ENCODE measurements at places on chromosomes 6 and 20.

GRCh38 chr6:45185403-45186251 is 142.5 kb upstream of the RUNX2 start:
- no peak for DNase-seq

DNA sequence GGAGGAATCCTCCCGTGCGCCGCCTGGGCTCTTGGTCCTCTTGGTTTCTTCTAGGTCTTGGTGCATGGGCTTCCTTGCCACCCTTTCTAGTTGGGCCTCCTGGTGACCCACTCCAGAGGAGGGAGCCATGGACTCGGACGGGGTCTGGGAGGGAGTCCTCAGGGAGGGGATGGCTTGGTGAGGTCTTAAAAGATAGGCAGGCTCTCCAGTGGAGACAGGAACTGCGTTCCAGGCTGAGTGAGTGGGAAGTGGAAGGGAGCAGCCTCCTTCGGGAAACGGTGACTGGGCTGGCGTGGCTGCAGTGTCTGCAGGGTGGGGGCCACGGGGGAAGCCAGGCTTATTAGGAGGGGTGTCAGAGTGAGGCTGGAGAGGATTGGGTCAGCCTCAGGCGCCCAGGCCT is 152.8 kb downstream of the GRM4 start:
- DNase-seq, result no peak

GRCh38 chr6:40376113-40376650 is 211.0 kb downstream of the LRFN2 start:
- DNase-seq, result no peak

DNA sequence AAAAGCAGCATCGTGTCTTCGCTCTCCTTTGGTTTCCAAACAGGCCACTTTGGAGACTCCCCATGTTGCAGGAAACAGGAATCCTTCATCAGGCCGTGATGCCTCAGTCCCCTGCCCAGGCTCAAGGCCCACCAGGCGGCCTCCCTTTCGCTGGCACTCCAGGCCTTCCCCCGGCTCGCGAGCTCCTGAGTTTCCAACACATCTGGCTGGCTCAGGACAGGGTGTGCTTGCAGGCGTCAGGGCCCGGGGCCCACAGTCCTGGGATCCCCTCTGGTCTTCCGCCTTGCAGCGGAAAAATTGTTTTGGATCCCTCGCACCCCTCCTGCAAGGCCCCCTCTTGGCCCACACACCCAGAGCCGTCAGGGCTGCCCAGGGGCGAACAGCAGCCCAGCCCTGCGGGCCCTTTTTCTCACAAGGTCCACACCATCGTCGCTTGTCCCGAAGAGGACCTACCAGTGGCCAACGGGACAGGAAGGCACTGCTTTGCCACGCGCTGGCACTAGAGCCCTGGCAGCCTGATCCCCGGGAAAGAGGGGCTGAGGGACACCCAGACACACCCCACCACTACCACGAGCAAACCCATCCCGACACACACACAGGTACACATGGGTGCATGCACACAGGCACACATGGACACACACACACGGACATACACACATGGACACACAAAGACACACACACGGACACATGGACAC is 1930.9 kb upstream of the DEFB115 start:
- DNase-seq, result no peak

DNA sequence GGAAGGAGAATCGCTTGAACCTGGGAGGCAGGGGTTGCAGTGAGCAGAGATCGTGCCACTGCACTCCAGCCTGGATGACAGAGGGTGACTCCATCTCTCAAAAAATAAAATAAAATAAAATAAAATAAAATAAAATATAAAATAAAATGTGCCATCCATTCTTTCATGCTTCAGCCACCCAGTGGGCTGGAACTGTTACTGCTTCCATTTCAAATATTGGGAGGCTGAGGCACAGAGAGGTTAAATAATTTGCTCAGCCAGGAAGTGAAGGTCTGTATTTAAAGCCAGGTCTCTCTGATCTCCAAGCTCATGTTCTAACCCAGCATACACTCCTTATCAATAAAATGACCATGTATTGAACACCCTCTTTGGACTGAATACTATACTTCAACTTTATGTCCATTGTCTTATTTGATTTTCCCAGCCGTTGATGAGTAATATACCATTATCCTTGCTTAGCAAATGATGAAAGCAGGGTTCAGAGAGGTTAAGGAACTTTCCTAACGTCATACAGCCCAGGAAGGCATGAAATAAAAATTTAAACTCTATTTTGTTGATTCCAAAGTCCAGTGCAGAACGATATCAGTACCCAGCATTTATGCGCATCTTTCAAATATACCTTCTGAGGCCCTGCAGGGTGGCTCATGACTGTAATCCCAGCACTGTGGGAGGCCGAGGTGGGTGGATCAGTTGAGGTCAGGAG is 25.8 kb upstream of the SLC9A8 start:
- DNase-seq, result no peak

GRCh38 chr6:52210227-52210626 is 24.1 kb downstream of the IL17A start:
- DNase-seq, result no peak

DNA sequence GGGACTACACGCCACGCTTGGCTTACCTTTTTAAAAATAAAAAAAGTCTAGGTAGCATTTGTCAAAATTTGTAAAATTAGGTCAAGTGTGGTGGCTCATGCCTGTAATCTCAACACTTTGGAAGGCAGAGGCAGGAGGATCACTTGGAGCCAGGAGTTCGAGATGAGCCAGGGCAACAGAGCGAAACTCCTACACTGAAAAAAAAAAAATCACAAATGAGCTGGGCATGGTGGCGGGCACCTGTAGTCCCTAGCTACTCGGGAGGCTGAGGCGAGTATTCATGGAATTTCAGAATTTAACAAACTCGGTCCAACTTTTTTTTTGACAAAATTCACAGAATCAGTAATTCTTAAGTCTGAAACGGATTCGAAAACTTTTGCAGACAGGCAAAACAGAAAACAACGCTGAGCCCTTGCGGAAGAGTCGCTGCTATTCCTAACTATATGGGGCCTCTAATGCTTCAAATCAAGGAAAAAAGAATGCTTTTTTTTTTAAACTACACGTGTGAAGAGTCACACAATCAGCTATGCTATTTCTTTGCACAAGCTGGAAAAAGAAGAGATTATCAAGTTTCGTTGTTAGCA is 62.9 kb downstream of the GTF2H5 start:
- no peak for DNase-seq

DNA sequence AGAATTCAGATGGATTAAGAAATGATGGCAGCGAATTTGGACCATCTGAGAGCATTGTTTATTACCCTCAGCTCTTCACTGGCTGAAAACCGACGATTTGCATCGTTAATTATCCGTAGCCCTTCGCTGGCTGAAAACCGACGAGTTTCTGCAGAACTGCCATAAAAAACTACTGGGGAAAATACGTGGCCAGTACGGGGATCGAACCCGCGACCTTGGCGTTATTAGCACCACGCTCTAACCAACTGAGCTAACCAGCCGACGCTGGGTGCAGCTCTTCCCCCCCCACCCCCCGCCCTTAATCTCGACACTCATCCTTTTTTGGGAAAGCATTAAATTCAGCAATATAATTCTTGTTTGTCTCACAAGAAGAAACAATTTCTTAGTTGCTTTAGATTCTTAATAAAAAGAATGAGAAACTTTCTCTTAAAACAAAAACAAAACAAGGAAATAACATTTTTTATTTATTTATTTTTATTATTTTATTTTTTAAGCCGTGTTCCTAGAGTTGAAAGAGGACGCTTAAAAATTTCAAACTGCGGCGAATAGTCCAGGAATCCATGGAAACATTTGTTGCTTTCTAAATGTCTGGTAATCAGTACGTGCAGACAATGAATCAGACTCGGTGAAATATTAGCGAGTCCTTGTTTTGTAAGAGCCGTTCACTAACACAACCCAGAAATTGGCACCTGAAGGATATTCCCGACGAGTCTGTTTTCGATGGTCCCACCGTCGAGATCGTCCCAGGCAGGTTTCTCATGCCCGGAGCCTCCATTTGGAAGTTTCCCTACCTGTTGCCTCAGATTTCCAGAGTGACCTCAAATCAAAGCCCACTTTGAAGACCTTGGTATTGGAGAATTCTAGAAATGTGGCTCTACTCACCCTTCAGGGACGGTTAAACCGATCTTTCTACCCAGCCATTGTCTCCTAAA is 27.8 kb downstream of the PRSS16 start:
- DNase-seq, result no peak

GRCh38 chr6:36850021-36850420 is 10.8 kb upstream of the CPNE5 start:
- no peak for DNase-seq

Measured in stimulated activated CD8-positive, alpha-beta memory T cell treated with anti-CD3 and anti-CD28 coated beads, Interleukin-2, amount 100 ng/mL, for 1 hour (primary cell).